Activated naive CD4-positive, alpha-beta T cell treated with anti-CD3 and anti-CD28 coated beads for 36 hours (primary cell): ENCODE measurements at places on chromosomes 13 and 19. TPM values are rescaled to one million over a fixed set of nuclear protein-coding genes. Genes with fewer than 3 reads are reported as not detected.

DNA sequence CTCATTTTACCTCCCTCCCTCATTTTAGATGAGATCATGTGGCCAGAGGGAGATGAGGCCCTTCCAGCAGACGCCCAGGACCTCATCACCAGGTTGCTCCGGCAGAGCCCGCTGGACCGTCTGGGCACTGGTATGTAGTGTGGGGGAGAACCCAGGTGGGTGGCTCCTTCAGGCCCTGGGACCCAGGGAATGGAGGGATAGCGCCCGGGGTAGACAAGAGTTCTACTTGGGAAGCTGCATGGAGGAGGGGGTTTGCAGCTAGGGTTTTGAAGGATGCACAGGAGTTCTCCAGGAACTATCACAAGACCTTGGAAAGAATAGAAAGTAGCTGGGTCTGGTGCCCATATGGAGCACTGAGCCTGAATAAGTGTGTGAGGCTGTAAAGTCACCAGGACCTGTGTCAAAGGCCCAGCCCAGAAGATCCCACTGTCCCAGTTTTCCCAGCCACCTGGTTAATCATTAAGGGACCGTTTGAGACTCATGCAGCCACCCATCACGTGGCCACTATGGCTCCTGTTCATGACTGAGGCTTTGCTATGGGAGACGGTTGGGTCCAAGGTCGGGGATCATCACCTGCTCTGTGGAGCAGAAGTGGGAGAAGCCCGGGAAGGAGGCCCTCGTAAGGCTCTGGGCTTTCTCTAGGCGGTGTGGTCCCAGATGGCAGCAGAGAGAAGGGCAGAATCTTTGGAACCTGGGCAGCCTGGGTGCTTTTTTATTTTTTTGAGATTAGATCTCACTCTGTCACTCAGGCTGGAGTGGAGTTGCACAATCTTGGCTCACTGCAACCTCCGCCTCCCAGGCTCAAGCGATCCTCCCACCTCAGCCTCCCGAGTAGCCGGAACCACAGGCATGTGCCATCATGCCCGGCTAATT, 17.0 kb upstream of the PIK3R2 start:
- H3K27me3 ChIP-seq = no peaks in the 10 kb centered on the region
- H3K27ac ChIP-seq = no peak overlapping the region
- no peak overlapping the region for H3K4me3 ChIP-seq
- peaks cover 14% of the 10 kb centered on the region for H3K36me3 ChIP-seq
- H3K4me1 ChIP-seq = no peaks in the 10 kb centered on the region
- DNase-seq = no peak

DNA sequence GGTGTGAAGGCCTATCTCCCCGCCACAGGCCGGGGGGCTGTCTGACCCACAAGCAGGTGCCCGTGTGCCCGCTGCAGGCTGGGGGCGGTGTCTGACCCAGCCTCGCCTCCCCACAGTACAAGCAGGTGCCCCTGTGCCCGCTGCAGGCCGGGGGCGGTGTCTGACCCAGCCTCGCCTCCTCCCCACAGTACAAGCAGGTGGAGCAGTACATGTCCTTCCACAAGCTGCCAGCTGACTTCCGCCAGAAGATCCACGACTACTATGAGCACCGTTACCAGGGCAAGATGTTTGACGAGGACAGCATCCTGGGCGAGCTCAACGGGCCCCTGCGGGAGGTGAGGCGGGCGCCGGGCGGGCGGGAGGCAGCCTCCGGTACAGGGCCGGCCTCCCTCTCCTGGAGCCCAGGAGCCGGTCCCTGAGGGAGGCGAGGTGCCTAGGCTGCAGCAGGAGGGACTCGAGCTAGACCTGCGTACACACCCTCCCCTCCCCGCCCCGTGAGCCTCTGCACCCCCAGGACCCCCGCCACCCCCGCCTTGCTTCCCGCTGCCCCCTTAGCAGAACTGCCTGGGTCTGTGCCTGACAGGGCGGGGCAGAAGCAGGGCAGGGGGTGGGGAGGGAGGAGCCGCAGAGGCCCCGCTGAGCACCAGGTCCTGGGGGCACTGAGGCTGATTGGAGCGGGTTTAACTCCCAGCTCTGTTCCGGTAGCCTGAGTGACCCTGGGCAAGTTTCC, 20.6 kb downstream of the HCN2 start:
- DNase-seq = peak; percentile 60
- H3K4me1 ChIP-seq = peaks cover 26% of the 10 kb centered on the region
- peaks cover 7% of the 10 kb centered on the region for H3K36me3 ChIP-seq
- peak overlapping the region; percentile 94 for H3K27ac ChIP-seq

DNA sequence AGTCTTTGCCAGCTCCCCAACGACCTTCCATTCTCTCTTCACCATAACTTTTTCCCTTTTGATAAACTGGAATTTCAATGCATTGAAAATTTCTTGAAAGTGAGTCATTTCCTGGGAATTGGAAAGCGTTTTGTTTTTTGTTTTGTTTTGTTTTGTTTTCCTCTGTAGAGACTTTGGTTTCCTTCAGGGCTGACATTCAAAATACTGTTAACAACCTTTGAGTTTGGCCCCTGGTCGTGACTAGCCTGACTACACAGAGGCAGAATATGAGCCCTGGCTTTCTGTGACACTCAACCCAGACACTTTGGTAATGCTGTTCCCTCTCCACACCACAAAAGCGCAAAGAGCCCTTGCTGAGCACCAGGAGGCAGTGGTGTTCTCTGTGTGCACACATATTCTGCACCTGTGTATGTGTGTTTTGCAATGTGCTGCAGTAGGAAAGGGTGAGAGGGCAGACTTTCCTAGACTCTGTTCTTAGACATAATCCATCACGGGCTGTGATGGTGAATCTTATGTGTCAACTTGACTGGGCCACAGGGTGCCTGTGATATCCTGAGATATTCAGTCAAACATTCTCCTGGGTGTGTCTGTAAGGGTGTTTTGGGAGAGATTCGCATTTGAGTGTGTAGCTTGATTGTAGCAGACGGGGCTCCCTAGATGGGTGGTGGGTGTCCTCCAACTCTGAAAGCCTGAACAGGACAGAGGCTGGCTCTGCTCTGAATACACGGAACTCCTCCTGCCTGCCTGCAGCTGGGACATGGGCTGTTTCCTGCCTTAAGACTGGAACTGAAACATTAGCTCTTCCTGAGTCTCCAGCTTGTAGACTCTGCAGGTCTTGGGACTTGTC, 29.5 kb upstream of the ANKRD10 start:
- DNase-seq = peak; percentile 53
- no peaks in the 10 kb centered on the region for H3K27me3 ChIP-seq
- no peak overlapping the region for H3K4me3 ChIP-seq

DNA sequence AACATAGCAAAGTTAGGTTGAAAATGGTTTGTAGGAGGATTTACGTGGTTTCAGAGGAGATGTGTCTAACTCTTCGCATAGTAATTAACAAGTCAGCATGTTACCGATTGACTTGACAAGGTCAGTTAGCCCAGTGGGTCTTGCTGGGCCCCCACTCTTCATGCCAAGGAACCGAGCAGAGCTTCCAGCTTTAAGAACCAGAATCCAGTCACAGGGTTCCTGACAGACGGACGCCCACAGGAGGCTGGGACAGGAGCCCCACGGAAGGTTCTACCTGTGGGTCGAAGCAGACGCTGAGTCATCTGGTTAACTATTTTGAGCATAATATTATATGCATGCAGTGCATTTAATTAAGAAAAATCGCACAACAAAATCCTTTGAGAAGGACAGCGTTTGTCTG, 3.5 kb downstream of the TMEM255B start:
- H3K4me3 ChIP-seq = no peak overlapping the region
- H3K27ac ChIP-seq = no peak overlapping the region
- H3K4me1 ChIP-seq = peaks cover 11% of the 10 kb centered on the region

DNA sequence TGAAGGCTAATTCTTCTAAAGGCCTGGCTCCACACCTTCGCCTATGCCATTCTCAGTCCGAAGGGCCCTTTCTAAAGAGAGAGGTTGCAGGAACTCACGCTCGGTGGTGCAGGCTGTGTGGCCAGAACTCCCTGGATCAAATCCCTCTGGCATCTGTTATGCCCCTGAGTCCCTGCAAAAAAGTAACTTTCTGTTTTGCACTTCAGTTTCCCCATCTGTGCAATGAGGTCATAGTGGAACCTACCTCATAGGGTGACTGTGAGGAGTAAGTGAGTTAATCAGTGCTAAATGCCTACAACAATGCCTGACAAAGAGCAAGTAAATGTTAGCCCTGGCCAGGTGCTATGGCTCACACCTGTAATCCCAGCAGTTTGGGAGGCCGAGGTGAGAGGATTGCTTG, 7.3 kb downstream of the IGSF23 start:
- no peak overlapping the region for H3K27ac ChIP-seq
- H3K36me3 ChIP-seq = no peaks in the 10 kb centered on the region
- H3K27me3 ChIP-seq = no peaks in the 10 kb centered on the region
- no peak for DNase-seq
- no peak overlapping the region for H3K4me3 ChIP-seq

DNA sequence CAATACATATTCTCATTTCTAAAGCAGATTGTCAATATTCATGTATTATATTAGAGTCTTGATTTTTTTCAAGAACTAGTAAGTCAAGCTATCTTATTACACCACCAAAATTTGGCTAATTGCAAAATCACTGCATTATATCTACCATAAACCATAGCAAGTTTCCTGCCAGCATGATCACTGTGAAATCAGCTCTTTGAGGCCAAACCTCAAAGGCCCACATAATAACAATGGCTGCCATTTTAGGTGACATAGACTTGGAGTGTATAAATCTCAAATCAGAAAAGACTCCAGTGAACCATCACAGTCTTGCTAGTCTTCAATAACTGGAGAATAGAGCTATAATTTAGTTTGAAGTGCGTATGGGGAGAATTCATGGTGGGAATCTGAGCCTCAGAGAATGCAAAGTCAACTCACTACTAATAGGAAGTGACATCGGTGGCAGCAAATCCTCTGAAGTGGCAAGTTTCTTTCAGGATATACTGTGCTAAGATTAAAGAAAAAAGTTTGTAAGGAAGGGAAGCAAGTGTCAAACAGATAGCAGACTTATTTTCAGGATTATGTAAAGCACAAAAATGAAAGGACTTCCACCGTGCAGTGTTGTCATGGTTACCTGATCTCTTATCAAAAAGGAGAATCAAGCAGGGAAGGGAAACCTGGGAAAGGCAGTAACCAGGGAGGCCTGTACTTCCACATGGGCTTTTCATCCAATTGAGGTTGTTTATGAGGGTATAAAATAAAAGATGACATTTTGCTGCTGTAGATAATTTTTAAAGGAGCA, 117.4 kb upstream of the FNDC3A start:
- H3K27ac ChIP-seq = no peak overlapping the region
- no peak for DNase-seq
- peaks cover 33% of the 10 kb centered on the region for H3K4me1 ChIP-seq
- no peaks in the 10 kb centered on the region for H3K27me3 ChIP-seq
- H3K36me3 ChIP-seq = no peaks in the 10 kb centered on the region

DNA sequence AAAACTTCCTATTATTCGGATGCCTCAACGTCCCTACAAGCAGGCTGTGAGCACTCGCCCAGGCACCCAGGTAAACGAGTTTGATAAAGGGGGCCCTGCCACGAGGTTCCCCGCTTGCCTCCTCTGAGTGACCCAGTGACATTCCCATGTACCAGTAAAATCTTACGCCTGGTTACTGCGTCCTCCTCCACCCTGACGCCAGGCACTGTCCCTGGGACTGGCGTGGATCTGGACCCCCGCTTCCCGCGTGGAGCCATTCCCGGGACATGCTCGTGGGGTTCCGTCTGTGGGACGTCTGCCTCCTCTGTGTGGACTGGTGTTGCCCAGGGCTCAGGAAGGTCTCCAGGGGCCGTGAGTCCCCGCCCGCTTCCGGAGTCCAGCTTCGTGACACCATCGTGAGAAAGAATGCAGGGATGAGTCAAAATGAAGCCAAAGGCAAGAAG, 407 bp upstream of the ZNF550 start:
- peak overlapping the region; percentile 96 for H3K4me3 ChIP-seq
- peak overlapping the region; percentile 84 for H3K27ac ChIP-seq
- H3K4me1 ChIP-seq = peaks cover 25% of the 10 kb centered on the region
- DNase-seq = no peak
- H3K27me3 ChIP-seq = no peaks in the 10 kb centered on the region

DNA sequence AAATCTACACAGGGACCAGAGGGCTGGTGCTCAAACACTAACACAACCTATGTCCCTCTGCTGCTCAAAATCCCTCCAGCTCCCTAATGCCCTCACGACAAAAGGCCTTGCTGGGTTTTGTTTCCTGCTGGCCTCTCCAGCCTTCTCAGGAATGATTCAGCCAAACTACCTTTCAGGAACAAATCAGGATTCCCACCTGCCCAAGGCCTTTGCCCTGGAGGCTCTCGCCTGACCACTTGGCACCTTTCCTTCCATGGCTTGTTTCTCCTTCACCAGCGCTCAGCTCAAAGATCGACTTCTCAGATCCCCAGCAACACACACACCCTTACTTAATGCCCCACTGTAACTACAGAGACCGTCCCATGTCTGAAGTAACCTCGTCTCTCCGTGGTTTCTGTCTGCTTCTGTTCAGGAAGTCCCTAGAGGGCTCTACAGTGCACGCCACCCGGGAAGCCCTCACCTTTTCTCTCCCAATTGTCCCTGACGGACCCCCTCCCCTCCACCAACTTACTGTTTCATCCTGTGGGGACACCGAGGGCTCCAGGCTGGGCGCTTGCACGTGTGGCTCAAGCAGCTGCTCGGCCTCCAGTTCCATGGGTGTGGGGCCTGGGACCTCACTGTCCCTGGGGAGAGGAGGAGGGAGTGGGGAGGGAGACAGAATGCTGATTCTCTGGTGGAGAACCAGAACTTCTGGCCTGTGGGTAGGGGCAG, 3.2 kb upstream of the SIX5 start:
- peaks cover 12% of the 10 kb centered on the region for H3K27me3 ChIP-seq
- H3K36me3 ChIP-seq = peaks cover 4% of the 10 kb centered on the region
- H3K27ac ChIP-seq = no peak overlapping the region
- no peak overlapping the region for H3K4me3 ChIP-seq
- H3K4me1 ChIP-seq = peaks cover 8% of the 10 kb centered on the region
- no peak for DNase-seq

DNA sequence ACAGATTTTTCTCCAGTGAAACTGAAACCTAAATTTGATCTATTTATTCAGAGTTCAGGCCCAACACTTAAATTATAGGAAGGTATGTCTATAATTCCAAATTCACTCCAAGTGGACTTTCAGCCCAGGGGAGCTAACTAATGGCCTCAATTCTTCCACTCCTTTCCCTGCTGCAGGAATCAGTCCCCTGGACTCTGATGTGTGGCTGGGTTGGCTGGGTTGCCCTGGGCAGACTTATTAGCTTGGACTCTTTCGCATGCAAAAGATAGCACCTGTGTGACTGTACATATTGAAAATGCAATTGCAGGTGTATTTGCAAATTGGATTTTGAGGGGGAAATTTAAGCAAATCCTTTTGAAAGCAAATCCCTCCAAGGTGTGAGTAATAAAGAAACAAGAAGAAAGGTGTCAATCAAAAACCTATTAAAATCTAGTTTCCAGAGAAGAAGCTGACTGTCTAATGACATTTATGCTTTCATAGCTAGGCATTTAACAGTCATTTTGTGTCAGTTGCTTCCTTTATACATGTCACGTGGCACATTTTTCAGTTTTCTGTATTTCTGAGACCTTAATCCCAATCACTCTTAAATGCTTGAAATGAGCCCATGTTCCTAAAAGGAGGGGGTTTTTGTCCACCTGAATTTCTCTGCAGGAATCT, 42.7 kb downstream of the KLF5 start:
- DNase-seq = no peak
- peaks cover 1% of the 10 kb centered on the region for H3K27me3 ChIP-seq
- no peak overlapping the region for H3K4me3 ChIP-seq
- no peak overlapping the region for H3K27ac ChIP-seq

GRCh38 chr19:54875506-54875905, 1.5 kb downstream of the FCAR start:
- H3K36me3 ChIP-seq = no peaks in the 10 kb centered on the region
- peaks cover 4% of the 10 kb centered on the region for H3K27me3 ChIP-seq
- DNase-seq = no peak

TEX101 gene
- total RNA-seq = not detected

SOHLH2 gene
- total RNA-seq = not detected

ZNF577 gene
- 5.4 TPM for total RNA-seq
